ENCODE measurements at places on chromosomes 6 and 20. TPM values are rescaled to one million over a fixed set of nuclear protein-coding genes. Genes with fewer than 3 reads are reported as not detected.

Gene BPI
- total RNA-seq = under 0.01 TPM

Gene CGA
- total RNA-seq = not detected

Gene TMEM217
- total RNA-seq = 1.2 TPM

Gene PTPRT
- 26.9 TPM for total RNA-seq

Gene BIRC7
- total RNA-seq = not detected

GRCh38 chr20:7940341-7940740 lies at the start of gene HAO1:
Gene HAO1, minus strand, starts transcription at chr20:7940458. Its CDS starts 36 bp downstream, at chr20:7940422.
- DNase-seq = no peak

- DNase-seq = peak; percentile 63
Observed at GRCh38 chr20:57594092-57594951, 25.9 kb downstream of the ZBP1 start.

- DNase-seq = no peak
Observed at GRCh38 chr6:136157743-136158142, 92.4 kb downstream of the MTFR2 start.

GRCh38 chr6:90502866-90503407 lies 83.9 kb downstream of the MAP3K7 start:
- no peak for DNase-seq

- peak; percentile 15 for DNase-seq
Observed at GRCh38 chr6:127484212-127484863, 25.1 kb upstream of the KIAA0408 start.

GRCh38 chr6:1409774-1410465 lies 20.5 kb downstream of the FOXF2 start:
- DNase-seq = no peak

GRCh38 chr20:50799176-50799889 lies 4.5 kb downstream of the BCAS4 start:
- DNase-seq = no peak

DNA sequence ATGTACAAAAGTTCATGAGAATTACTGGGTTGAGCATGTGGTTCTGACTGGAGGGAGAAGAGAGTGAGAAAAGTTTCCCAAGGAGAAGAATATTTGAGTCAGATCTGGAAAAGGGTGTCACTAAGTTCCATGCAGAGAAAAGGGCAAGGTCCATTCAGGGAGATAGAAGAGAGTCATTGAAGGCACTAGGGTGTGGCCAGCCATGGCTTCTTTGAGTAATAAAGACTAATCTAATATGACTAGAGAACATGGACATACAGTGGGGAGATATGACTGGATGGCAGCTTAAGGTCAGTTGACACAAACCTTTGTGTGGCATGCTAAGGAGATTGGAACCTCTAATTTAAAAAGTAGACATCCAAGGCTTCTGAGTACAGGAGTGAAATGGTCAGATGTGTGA lies 10.7 kb upstream of the SLC17A4 start:
- DNase-seq = no peak

GRCh38 chr6:110534731-110535492 lies 58.5 kb upstream of the SLC22A16 start:
- no peak for DNase-seq

DNA sequence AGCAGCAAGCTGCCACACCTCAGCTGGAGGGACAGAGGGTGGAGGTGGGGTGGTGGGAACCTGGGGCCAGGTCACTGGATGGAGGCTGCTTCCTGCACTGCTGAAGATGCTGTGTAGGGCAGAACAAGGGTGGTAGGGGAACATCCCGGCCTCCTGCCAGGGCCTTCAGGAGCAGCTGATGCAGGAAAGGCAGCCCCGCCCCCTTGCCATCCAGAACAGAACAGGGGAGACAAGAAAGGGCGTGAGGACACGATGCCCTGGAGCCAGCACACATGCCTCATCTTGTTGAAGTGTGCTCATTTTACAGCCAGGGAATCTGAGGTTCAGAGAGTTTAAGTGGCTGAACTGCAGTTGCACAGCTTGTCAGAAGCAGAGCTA lies 43.1 kb upstream of the PHACTR3 start:
- DNase-seq = no peak

DNA sequence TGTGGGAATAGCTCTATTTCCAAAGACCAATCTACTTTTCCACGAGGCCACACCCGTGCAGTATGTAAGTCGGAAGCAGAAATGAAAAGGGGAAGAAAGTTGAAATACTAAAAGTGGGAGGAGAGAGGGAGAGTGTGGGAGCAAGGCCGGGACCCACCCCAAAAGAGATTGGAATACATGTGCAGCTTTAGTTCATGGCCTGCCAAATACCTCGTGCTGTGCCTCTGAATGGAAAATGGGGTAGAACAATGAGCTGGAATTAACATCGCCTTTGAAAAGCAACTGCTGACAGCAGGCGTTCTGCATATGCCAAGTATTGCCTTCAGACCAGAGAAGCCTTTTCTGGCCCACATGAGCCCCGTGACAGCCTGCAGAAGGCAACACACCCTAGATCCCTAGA lies 155.6 kb downstream of the CD83 start:
- no peak for DNase-seq

GRCh38 chr6:75493400-75494064 lies at the start of gene FILIP1:
Gene FILIP1, minus strand, starts transcription at chr6:75493800. Its CDS starts 78,828 bp downstream, at chr6:75414972.
- peak; percentile 4 for DNase-seq

GRCh38 chr6:73747289-73747688 lies 51.3 kb downstream of the CD109 start:
- no peak for DNase-seq

- DNase-seq = peak; percentile 25
Observed at GRCh38 chr6:38973178-38974057, 75.2 kb upstream of the GLP1R start.

GRCh38 chr6:1027795-1028569 lies 283.9 kb upstream of the FOXQ1 start:
- DNase-seq = no peak

GRCh38 chr6:158627940-158628211 lies 16.7 kb downstream of the DYNLT1 start:
- no peak for DNase-seq

- DNase-seq = no peak
Observed at GRCh38 chr6:156791320-156791850, 14.2 kb downstream of the ARID1B start.

DNA sequence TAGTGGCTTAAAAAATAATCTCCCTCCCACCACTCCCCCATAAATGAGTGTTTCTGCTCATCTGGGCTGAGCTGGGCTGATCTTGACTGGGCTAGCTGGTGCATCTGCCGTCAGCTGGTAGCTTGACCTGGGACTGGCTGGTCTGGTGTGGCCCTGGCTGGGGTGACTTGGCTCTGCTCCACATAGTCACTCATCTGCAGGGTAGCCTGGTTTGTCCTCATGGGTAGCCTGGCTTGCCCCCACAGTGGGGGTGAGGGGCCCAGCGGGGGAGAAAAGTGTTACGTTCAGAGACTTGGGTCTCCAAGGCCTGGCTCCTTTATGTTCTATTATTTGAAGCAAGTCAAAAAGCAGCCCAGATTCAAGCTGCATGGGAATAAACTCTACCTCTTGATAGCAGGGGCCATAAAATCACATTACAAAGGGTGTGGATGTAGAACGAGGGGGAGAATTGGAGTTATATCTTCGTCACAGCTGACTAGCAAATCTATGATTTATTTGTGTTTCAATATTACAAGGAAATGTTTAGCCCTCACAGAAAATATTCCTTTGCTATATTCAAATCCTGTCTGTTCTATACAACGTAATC lies 32.9 kb downstream of the EDN3 start:
- DNase-seq = no peak

- DNase-seq = no peak
Observed at GRCh38 chr20:43894491-43894890, 20.2 kb upstream of the TOX2 start.

DNA sequence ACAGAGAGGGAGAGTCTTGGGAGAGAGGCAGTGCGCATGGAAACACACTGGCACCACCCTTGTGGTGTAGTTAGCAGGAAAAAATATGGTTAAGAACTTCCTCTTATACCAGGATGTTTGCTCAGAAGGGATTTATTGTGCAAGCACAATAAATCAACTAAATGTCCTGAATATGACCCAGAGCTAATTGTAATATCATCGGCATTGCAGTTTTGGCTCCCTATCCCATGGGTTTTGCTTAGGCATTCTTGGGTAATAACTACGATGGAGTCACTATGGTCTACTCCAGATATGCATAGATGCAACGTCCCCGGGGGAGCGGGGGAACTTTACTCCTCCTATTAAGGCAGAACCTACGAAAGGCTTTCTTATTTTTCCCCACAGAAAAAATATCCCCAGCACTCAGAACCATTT lies 751.6 kb downstream of the EYS start:
- DNase-seq = no peak

DNA sequence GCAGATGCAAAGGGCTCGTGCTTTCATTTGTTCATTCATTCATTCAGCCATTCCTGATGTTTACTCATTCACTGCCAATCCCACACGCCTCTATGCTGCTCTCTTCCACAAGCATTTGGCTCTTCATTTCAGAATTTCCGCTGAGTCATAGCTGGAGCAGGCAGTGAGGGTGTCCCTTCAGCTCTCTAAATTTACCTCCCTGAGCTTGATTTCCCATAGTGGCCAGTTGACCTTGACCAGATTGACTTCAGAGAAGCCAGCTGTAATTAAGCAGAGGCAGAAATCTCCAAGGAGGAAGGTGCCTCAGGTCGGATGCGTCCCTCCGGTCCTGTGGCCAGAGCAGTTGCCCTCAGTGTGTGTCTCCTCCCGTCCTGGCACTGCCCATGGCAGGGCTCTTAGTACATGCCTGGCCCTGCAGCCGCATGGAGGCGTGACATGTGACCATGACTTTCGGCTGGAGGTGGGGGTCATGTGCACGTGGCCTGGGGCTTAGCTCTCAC lies 267.2 kb upstream of the ECI2 start:
- DNase-seq = no peak

- DNase-seq = no peak
Observed at GRCh38 chr20:19495905-19496703, 262.0 kb upstream of the RIN2 start.

GRCh38 chr20:58614366-58614765 lies 36.7 kb upstream of the STX16 start:
- no peak for DNase-seq

GRCh38 chr6:35808688-35809087 lies 3.5 kb downstream of the LHFPL5 start:
- DNase-seq = no peak

Data from frontal cortex (tissue), 4 donors.